ENCODE measurements at places on chromosomes 5 and 9.
A peak's percentile ranks its signal among the peaks of the same experiment; 100 is the strongest.

- no peak for DNase-seq
Measured at GRCh38 chr5:760363-761058, 24.0 kb downstream of the ZDHHC11B start.

DNA sequence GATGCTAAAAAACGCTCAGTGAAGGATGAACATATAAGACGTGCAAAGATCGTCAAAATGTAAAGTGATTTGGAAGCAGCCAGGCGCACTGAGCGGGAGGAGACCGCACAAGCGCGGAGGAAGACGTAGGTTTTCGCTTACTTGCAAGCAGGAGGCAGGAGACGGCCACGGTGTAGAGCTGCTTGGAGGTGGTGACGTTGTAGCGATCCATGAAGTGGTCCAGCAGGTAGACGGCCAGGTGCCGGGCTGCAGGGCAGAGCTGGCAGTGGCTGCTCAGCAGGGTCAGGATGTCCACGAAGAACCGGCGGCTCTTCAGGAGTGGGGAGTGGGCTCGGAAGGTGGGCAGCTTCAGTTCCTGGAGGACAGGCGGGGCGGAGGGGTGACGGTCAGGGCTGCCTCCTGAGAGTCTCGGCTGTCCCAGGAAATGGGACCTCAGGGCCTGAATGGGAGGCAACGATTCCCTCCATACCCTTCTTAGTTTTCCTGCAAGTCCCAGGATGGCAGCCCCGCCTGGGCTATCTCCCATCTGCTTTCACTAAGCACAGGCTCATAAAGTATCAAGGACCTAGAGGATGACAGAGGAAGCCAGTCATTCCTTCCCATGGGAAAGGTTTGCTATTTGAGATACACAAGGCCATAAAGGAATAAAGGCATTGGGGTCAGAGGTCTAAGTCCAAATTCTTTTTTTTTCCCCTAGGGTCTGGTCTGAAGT, 31.8 kb downstream of the CCNJL start:
- DNase-seq, result no peak

- peak; percentile 34 for DNase-seq
Measured at GRCh38 chr9:75181750-75182149, 93.4 kb downstream of the OSTF1 start.

DNA sequence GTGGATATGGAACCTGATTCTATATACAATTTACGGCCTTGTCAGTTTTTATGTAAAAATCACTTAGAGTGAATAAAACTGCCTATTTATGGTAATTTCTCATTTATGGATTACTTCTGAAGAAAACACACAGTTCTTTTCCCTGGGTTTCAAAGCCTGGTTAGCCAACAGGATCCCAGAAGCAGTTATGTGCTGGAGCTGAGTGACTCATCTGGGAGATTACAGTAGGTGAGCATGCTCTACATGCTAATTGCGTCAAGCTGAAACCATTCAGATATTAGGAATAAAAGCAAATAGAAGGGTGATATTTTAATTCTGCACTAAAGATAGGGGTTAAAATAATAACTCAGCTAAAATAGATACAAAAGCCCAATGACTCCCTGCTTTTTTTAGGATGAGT, 47.8 kb downstream of the PDE4D start:
- peak; percentile 76 for DNase-seq

DNA sequence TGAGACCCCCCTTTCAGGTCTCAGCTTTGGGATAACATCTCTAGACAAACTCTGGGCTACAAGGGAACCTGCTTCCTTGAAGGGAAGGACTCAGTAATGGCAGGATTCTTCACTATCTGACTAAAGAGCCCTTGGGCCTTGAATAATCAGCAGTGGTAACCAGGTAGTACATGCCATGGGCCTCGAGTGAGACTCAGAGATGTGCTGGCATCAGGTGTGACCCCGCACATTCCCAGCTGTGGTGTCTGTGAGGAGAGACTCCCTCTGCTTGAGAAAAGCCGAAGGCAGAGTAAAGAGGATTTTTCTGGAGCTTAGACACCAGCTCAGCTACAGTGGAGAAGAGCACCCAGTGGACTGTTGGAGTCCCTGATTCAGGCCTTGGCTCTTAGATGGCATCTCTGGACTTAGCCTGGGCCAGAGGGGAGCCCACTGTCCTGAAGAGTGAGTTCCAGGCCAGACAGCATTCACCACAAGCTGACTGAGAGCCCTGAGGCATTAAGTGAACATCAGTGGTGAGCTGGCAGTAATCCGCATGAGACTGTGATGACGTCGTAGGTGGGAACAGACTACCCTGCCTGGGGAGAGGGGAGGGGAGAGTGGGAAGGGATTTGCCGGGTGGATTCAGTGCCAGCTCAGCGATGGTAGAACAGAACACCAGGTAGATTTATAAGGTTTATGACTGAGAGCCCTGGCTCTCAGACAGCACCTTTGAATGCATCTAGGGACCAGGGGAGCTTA, 5.3 kb upstream of the ZNF782 start:
- peak; percentile 75 for DNase-seq

GRCh38 chr9:75615284-75615683, 275.2 kb upstream of the PCSK5 start:
- DNase-seq, result no peak

GRCh38 chr5:181205761-181206649, 1.0 kb upstream of the TRIM7 start:
- DNase-seq, result no peak

- no peak for DNase-seq
Measured at GRCh38 chr5:112857866-112858265, 3.2 kb upstream of the SRP19 start.

- DNase-seq, result peak; percentile 76
Measured at GRCh38 chr5:172453206-172453985, 929 bp downstream of the SH3PXD2B start.

GRCh38 chr5:40227931-40228330, 451.8 kb upstream of the PTGER4 start:
- DNase-seq, result peak; percentile 21

- no peak for DNase-seq
Measured at GRCh38 chr9:132591751-132592314, 9.4 kb downstream of the BARHL1 start.

DNA sequence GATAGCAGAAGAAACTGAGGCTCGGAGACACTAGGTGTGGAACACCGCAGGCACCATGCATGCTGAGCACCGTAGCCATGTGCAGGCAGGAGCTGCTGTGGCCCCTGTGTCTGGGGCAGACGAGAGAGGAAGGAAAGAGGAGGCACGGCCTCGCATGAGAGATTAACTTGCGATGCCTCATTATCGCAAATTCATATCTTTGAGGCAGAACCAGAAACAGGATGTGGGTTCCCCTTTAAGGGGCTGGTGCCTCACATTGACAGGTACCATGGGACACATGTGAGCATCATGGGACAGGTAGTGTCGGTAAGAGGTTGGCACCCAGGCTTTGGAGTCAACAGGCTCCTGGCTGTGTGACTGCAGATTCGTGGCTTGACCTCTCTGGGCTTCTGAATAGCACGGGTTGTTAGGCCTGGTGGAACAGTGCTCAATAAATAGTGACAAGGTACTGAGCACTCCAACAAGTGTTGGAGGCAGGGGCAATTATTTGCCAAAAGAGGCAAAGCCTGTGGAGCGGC, 40.8 kb downstream of the NAIF1 start:
- no peak for DNase-seq

GRCh38 chr5:181133610-181134231, 2.8 kb upstream of the OR2V1 start:
- peak; percentile 72 for DNase-seq

- DNase-seq, result no peak
Measured at GRCh38 chr9:132328580-132328979, 26.2 kb downstream of the SETX start.

DNA sequence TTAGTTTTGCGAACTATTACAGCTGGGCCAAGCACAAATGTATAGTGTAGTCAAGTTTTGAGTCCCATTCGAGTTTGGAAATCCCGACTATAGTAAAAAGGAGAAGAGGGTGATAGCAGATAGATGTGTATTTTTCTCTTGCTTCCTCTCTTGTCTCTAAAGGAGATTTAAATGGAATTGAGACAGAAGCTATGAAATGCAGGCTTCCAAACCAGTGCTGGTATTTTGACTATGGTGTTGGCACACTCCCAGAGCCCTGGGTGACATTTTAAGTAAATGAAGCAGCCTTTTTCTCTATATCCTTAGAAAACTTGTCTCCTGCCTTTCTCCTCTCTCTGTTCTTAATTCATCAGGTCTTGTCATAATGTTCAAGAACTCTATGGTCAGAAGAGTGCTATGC, 17.7 kb upstream of the AUH start:
- peak; percentile 34 for DNase-seq

DNA sequence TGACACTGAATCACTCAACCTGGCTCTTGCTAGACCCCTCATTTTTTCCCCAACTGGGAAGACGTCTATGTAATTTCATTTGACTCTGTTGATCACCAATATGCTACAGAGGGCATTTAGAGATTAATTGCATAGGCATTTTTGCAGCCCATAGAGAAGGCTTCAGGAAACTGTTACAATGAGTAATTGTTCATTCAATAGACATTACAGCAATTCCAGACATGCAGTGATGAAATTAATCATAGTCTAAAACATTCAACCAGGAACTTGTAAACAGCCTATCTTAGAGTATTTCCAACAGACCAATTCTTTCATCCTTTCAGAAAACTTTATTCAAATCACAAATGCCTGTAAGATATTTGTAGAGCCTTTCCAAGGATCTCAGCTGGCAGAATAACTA, 122.3 kb downstream of the MARCHF11 start:
- no peak for DNase-seq

GRCh38 chr9:107707428-107707837, 217.9 kb upstream of the KLF4 start:
- peak; percentile 99 for DNase-seq

DNA sequence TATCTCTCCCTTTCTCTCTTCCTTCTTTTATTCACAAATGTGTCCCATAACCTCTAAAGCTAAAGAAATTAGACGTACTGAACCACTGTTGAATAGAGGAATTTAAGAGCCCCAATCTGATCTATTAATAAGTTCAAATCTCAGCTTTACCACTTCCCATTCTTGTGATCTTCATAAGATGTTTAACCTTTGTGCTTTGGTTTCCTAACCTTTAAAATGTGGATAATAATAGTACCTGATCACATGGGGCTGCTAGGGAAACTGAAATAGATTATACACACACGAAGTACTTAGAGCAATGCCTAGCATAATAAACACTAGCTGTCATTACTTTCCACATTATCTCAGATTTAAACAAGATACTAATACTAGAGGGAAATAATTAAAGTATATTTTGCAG, 324.3 kb upstream of the SEMA6A start:
- no peak for DNase-seq

DNA sequence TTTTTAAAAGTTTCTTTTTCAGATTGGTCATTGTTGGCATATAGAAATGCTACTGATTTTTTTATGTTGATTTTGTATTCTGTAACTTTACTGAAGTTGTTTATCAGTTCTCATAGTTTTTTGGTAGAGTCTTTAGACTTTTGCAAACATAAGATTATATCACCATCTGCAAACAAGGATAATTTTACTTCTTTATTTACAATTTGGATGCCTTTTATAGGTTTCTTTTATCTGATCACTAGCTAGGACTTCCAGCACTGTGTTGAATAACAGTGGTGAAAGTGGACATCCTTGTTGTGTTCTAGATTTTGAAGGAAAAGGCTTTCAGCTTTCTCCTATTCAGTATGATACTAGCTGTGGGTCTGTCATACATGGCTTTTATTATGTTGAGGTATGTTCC, 170.3 kb downstream of the WDR70 start:
- peak; percentile 27 for DNase-seq

DNA sequence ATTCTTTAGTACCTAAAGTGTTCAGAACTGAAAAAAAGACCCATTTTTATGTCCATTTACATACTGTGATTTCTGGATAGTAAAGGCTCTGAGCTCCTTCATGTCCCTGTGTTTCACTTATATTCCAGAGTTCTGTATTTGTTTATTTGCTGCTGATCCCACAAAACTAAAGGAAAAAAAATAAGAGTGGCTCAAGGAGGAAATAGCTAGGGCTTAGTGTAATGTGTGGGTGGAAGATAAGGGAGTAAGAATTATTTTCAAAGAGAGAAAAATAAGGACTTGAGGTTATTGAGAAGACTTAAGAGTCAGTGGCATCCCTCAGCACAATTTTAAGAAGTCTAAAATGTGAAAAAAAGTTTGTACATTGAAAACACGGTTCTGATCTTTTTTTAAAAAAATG, 46.0 kb downstream of the ENTREP1 start:
- no peak for DNase-seq

DNA sequence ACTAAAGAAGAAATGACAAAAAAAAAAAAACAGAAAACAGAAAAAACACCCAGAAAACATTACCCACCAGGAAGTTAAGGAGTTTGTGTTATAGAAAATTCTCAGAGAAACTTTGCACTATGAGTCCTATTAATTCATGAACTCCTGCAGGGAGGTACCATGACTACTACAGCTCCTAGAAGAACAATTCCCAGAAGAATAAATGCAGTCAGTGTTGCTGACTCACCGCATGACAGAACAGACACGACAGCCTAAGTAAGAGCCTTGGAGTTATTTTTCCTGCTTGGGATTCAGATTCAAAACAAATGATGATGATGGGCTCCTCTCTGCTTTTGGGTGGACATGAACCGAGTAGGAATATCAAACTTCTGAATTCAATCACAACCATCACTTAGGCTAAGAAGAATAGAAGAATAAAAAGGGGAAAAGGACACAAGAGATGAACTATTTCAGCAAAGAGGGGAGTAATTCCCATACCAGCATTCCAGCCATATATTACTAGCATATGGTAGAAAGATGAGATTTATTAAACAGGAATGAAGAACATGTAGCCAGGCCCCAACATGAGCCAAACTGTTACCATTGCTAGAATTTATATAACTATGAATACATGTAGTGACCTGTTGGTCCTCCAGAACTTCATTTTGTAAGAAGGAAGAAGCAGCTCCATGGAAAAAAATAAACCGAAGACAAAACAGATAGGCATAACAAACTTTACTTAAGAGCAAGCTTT, 209.6 kb upstream of the PDE4D start:
- DNase-seq, result peak; percentile 2

DNA sequence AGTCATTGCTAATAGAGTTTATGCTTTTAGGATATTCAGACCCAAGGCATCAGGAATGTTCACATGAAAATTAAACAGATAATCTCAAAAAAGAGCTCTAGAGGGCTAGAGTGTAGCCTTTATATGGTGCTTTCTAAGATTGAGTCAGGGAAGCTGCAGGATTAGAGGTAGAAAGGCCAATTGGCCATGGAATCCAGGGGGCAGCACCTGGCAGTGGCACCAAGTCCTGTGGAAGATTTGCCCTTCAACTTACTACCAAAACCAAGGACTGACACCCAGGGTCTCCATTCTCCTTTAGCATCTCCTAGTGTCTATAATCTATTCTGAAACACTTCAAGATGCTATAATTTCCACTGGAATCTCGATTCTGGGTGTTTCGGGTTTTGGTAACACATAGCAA, 112.4 kb downstream of the ACER2 start:
- DNase-seq, result no peak

- DNase-seq, result no peak
Measured at GRCh38 chr9:33751536-33752129, 43.7 kb upstream of the PRSS3 start.

- DNase-seq, result no peak
Measured at GRCh38 chr5:58927181-58927580, 344.3 kb downstream of the RAB3C start.

GRCh38 chr5:10233505-10233904, 16.2 kb downstream of the ATPSCKMT start:
- peak; percentile 82 for DNase-seq

- DNase-seq, result no peak
Measured at GRCh38 chr5:134095887-134096589, 18.4 kb upstream of the TCF7 start.

- no peak for DNase-seq
Measured at GRCh38 chr5:122149321-122150090, 20.2 kb downstream of the ZNF474 start.

GRCh38 chr5:158162026-158162425, 303.1 kb upstream of the CLINT1 start:
- DNase-seq, result no peak

Measured in fibroblast of villous mesenchyme (primary cell).